Esophagus squamous epithelium (tissue), 5 donors: ENCODE measurements at places on chromosomes 6 and 20.

DNA sequence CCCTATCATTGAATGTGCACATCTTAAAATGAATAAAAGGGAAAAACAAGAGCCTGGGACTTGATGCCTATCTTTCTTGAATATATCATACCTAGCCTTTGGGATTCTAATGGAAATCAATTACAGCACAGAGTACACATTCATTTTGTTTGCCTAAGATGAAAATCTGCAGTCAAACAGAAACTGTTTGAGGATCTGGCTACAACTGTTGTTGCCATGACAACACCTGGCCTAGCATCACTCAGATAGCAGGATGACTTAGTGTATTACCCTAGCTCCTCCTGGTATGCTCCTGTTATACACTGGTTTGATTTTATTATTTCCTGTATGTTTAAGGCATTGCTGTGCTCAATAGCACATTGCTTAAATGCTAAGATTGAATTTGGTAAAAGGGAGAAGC, 71.5 kb upstream of the LAMP5 start:
- DNase-seq: no peak

- no peak for DNase-seq
Observed at GRCh38 chr6:155561257-155561965, 105.8 kb upstream of the NOX3 start.

- no peak for DNase-seq
Observed at GRCh38 chr6:108546079-108547049, 14.4 kb upstream of the FOXO3 start.

- DNase-seq: no peak
Observed at GRCh38 chr6:139030228-139030963, 1.9 kb downstream of the ABRACL start.
